HS-27A (cell line): ENCODE measurements at places on chromosomes 3 and 15.

- no peak for DNase-seq
These were observed 4.3 kb downstream of the SIDT1 start for GRCh38 chr3:113536627-113537101.

DNA sequence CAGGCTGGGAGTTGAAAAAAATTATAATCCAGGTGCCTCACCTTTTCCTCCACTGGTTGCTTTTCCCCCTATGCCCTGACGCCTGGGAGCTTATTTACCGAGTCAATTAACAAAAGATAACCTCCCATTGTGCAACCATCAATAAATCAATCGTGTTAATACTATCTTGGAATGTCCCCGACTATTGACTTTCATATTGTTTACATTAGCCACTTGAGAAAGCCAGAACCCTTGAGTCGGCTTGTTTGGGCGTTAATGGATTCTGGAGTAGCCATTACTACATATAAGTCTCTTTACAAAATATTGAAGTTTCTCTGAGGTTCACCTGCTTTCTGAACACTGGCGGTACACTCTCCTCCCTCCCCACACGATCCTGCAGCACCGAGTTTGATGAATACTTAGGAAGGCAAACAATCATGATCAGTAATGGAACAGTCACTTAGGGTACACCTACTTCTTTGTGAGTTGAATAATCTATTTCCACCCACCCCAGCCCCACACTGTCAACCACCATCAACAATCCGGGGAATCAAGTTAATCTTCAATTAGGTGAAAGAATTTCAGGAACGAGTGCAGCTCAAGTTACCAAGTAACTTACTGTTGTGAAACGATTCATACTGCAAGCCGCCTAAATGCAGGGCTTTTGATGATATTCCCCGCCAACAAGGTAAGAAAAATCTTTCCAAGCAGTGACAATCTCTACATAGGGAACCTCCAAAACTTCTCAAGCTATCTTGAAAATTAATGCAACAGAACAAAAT, 159.3 kb upstream of the NR2F2 start:
- DNase-seq = no peak

- no peak for DNase-seq
These were observed 1.1 kb downstream of the NCKIPSD start for GRCh38 chr3:48684480-48685143.

- DNase-seq = no peak
These were observed 80.2 kb downstream of the ZNF280D start for GRCh38 chr15:56653107-56653506.

- DNase-seq = no peak
These were observed 590.0 kb upstream of the ADAMTS9 start for GRCh38 chr3:65277798-65278197.

GRCh38 chr3:135581806-135582205, 383.7 kb upstream of the PPP2R3A start:
- no peak for DNase-seq

DNA sequence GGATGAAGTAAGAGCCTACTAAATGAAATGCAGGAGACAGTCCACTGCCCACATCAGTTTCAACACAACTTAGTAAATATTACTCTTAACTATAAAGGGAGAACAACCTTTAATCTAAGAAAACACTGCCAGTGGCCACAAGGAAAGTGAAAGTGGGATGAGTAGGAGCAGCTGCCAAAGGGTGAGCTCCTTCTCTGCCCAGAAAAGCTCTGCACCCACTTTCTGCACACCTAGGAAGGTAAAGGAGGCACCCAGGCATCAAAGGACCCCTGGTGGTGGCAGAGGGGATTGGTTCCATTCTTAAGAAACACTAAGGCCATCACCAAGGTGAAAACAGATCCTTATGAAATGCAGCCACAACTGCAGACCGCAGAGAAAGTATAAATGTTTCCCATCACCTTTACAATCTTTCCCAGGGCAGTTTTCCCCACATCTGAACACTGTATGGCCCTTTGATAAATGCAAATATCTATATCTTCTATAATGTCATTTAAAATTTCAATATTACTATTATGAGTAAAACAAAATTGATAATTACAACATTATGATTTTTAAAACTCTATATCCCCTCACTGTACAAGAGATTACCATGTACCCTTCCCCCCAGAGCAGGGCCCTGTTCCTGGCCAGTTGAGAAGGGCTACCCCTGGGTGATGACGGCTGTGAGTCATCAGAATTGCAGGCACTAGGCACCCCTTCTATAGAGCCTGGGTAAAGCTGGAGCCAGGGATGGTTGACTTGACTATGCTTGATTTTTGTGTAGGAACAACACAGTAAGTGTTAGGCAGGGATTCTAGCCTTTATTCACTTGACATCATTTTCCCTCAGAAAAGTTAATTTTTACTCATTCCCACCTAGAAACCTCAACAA, 92.0 kb downstream of the SNRK start:
- no peak for DNase-seq

GRCh38 chr3:42688016-42688415, 2.7 kb downstream of the KLHL40 start:
- DNase-seq = no peak

DNA sequence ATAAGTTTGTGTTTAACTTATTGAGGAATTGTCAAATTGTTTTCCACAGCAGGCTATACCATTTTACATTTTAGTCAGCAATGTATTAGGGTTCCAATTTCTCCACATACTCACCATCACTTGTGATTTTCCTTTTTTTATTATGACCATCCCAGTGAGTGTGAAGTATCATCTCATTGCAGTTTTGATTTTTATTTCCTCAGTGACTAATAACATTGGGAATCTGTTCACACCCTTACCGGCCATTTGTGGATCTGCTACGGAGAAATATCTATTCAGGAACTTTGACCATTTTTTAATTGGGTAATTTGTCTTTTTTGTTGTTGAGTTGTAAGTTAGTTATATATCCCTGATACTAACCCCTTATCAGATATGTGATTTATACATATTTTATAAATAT, 54.8 kb upstream of the LMCD1 start:
- DNase-seq = no peak

DNA sequence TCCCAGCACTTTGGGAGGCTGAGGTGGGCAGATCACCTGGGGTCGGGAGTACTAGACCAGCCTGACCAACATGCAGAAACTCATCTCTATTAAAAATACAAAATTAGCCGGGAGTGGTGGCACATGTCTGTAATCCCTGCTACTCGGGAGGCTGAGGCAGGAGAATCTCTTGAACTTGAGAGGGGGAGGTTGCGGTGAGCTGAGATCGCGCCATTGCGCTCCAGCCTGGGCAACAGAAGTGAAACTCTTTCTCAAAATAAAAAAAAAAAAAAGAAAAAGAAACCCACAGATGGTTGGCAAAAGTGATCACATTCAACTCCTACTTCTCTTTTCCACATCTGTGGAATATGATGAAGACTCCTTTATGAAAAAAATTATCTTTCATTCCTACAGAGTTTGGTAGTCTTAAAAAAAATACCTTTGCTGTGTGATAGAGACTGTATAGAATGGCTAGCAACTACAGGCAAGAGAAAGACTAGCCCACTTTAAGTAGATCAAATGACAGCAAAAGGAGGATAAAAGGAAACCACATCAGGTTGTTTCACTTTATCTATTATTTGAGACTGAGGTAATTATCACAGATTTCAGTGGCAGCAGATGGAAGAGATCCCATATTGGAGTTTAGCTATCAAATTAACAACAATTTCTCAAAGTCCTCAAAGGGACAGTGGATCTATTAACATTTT, 172.9 kb upstream of the TSPAN3 start:
- no peak for DNase-seq

DNA sequence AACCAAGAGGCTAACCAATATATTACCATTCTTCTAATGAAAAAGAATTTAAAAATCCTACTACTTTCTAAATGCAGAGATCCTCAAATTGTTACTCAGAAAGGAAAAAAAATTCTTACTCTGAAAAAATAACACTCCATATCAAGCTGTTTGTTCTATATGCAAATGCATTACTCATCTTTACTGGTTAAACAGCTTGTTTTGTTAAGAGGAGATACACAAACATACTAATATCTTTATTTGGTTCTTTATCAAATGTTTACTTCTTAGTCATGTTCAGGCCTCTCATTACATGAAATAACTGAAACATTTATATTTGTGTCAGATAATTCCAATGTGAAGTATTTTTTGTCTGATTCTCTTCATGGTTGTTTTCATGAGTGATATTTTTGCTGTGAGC, 146.8 kb downstream of the PCCB start:
- no peak for DNase-seq

- no peak for DNase-seq
These were observed 28.5 kb downstream of the SLCO2A1 start for GRCh38 chr3:134001251-134001650.

DNA sequence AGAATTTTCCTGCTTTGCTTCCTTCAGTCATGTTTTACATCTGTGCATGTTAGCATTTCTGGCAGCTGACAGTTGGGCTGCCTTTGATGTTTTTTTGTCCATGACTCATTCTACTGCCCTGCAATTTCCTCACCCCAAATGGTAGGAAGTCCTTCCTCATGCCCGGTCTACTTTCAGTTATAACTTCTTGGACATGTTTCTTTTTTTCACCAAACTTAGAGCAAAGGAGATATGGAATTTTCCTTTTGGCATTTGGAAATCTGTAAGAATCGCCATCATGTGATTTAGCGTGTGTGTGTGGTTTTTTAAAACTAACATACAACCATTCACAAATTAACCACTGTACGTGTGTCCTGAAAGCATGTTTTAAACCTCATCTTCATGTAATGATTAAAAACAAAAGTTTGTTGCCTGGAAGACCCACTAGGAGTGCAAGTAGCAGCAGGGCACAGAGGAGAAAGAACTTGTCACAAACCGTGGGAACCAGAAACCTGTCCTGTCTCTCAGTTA, 430.7 kb upstream of the CFAP20DC start:
- peak; percentile 55 for DNase-seq

- no peak for DNase-seq
These were observed 16.1 kb downstream of the CLEC3B start for GRCh38 chr3:45042162-45042561.

GRCh38 chr15:67002368-67002767, 63.0 kb upstream of the SMAD3 start:
- DNase-seq = no peak

DNA sequence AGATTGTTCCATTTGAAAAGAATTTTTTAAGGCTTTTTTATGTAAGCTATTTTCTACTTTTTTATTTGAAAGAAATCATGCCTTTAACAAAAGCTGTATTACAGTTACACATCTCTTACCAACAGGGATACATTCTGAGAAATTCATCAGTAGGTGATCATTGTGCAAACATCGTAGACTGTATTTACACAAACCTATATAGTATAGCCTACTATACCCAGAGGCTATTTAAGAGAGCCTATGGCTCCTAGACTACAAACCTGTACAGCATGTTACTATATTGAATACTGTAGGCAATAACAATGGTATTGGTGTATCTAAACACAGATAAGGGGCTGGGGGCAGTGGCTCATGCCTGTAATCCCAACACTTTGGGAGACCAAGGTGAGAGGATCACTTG, 43.1 kb downstream of the PEAK1 start:
- no peak for DNase-seq

DNA sequence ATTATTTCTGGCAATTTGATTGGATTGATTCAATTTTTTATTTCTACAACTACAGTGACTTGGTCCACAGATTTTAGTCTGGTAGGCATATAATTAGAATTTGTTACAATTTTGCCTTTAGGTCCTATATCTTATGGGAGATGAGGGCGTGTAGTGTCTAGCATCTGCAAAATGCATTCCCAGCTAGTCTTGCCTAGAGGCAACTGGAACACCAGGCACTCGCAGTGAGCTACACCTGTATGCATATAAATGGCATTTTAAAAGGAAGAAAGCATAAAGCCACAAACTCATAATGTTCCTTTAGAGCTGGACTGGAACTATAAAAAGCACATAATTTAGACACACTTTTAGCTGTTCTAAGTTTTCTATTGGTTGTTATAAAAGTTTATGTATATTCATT, 17.9 kb upstream of the SPPL2A start:
- DNase-seq = no peak

DNA sequence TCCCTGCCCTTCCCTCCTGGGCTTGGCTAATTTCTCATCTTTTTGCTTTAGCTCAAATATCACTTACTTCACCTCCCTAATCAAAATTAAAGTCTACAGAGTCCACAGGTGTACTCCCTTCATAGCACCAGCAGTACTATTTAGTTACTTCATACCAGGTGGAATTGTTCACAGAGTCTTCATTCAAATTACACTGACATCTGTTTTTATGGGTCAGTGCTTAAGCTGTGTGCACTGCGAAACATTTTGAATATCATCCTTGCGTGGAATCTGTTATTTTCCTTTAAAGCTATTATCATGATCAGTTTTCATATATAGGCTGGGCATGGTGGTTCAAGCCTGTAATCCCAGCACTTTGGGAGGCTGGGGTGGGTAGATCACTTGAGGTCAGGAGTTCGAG, 2.7 kb upstream of the SERF2 start:
- no peak for DNase-seq
